Kidney (tissue), 22 donors: ENCODE measurements at places on chromosomes 11 and 22. TPM values are rescaled to one million over a fixed set of nuclear protein-coding genes. Genes with fewer than 3 reads are reported as not detected.

- no peak for DNase-seq
Measured at GRCh38 chr22:29824677-29825076, 13.4 kb downstream of the ASCC2 start.

DNA sequence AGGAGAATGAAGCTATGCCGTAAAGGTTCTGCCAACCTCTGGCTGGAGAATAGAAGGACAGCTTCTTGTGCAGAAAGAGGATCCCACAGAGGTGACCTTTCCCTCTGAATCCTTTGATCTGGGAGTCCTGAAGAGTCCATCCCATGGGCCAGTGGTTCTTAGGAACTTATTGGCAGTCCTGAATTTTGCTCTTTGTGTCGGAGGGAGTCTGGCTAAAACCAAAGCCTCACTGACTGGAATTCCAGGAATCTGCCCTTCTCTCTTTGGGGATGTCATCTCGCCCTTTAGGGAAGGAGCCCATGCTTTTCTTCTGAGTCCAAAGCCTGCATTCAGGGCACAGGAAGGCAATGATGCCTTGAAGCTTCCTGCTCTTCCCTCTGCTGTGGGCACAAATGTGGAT lies 45.5 kb downstream of the PKNOX2 start:
- DNase-seq: no peak

DNA sequence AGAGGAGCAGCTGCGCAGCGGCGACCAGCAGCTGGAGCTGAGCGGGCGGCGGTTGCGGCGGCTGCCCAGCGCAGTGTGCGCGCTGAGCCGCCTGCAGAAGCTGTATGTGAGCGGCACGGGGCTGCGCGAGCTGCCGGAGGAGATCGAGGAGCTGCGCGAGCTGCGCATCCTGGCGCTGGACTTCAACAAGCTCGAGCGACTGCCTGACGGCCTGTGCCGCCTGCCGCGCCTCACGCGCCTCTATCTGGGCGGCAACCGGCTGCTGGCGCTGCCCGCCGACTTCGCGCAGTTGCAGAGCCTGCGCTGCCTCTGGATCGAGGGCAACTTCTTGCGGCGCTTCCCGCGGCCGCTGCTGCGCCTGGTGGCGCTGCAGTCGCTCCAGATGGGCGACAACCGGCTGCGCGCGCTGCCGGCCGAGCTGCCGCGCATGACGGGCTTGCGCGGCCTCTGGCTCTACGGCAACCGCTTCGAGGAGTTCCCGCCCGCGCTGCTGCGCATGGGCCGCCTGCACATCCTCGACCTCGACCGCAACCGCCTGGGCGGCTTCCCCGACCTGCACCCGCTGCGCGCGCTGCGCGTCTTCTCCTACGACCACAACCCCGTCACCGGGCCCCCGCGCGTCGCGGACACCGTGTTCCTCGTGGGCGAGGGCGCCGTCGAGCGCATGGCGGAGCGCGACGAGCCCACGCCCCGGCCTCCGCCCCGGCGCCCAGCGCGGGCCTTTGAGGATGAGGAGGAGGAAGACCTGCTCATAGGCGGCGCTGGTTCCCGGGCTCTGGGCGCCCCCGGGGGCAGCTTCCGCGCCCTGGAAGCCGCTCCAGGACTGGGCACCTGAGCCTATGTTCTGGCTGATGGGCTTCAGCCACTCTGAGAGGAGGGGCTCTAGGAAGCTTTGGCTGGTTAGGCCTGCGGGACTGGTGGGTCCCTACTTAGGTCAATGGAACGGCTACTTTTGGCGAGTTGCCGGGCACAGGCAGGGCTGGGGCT lies 787 bp downstream of the LRRC10B start:
- DNase-seq: peak; percentile 87

Gene OR51I1
- total RNA-seq: 0.35 TPM

Gene CD151
- 476 TPM for total RNA-seq

DNA sequence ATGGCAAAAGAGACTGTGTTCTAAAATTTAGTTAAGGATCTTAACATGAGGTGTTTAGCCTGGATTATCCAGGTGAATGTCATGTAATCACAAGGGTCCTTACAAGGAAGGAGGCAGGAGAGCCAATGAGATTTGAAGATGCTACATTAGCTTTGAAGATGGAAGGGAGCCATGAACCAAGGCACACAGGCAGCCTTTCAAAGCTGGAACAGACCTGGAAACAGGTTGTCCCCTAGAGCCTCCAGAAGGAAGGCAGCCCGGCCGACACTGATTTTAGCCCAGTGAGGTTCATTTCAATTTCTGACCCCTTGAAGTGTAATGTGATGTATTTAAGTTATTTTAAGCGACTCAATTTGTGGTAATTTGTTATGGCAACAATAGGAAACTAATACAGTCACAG lies 195.3 kb upstream of the MTMR2 start:
- DNase-seq: no peak
